IPS-NIHi11 (cell line): ENCODE measurements at places on chromosomes 7 and 10.
A peak's percentile ranks its signal among the peaks of the same experiment; 100 is the strongest.

DNA sequence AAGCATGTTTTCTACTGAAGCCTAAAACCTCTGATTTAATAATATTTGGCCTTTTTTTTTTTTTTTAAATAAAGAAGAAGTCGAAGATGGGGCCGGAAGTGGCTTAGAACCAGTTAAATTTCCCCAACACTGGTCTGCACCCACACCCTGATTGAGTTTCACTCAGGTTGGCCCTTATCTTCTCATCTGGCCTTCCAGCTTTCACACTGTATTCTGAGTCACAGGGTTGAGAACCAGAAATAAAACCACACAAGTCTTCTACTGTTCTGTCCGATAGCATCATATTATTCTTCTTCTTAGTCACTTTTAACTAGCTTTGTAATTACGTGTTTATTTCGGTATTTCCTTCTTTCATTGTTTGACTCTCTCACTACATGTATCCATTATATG, 9.9 kb downstream of the ZNF365 start:
- DNase-seq: no peak

DNA sequence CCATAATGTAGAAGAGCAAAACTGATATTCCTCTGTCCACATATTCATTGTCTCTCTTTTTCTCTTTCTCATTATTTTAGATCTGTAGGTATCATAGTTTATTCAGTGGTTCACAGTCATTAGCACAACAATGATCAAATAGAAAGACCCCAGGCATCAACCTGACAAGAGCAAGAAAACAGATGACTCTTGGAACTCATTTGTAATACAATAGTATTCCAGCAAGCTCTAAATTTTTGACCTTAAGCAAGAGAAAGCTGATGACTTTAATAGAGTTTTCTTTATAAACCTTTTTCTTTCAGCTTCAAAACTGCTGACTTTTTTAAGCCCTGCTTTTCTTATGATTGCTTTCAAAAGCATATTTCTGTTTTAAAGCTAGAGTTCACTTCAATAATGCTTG, 507.5 kb upstream of the SORCS1 start:
- no peak for DNase-seq

GRCh38 chr10:116232613-116233012, 40.4 kb downstream of the GFRA1 start:
- no peak for DNase-seq

DNA sequence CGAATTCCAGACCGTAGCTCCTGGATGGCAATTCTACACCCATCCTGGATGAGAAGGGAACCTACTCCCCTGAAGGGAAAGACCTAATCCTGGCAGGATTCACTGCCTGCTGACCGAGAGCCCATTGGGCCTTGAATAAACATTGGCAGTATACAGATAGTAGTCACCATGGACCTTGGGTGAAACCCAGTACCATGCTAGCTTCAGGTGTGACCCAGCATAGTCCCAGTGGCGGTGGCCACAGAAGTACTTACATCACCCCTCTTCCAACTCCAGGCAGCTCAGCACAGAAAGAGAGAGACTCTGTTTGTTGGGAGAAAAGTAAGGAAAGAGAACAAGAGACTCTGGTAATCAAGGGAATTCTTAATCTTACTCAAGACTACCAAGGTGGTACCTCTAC, 97.2 kb upstream of the SLC13A1 start:
- no peak for DNase-seq

- no peak for DNase-seq
Measured at GRCh38 chr10:48765039-48765438, 80.4 kb downstream of the WDFY4 start.

- DNase-seq: no peak
Measured at GRCh38 chr10:113283189-113283588, 269.7 kb upstream of the HABP2 start.

- DNase-seq: no peak
Measured at GRCh38 chr10:24893127-24893526, 59.3 kb downstream of the PRTFDC1 start.

- peak; percentile 8 for DNase-seq
Measured at GRCh38 chr10:8852546-8852945, 798.1 kb downstream of the GATA3 start.

DNA sequence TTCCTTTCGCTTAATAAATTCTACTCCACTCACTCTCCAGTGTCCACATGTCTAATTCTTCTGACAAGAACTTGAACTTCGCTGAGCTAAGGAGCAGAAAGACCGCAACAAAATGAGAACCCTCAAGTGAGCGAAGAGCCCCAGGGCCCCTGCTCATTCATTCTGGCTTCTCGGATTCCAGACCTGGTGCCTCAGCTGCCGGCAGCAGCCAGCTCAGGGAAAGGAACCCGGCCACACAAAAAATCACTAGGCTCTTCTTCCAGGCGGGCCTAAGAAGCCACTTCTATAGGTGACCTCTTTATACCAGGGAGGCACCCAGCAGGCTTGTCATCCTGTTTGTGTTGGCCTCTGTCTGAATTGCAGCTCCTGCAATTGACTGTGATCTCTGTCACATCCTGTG, 33.3 kb downstream of the OTUD1 start:
- no peak for DNase-seq

DNA sequence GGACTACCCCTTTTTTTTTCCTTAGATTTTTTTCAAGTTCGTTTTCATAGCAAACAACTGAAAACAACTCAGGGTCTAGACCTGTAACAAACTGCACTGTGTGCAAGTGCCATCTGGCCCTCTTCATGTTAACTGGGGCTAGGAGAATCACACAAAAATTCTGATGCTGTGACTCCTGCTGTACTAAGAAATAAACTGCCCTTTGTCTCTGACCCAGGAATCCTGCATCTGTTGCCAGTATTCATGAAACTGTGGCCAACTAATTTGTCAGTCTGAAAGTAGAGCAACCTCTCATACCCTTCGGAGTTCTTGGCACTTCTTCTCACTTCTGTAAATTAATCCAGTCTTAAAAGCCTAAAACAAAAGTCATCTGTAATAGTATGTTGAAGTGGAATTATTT, 218.4 kb upstream of the PCDH15 start:
- peak; percentile 5 for DNase-seq

GRCh38 chr7:144437370-144438191, 34.1 kb upstream of the NOBOX start:
- DNase-seq: peak; percentile 41

GRCh38 chr10:51879238-51879637, 179.8 kb upstream of the CSTF2T start:
- no peak for DNase-seq

GRCh38 chr7:55557666-55558188, 14.6 kb downstream of the VOPP1 start:
- DNase-seq: peak; percentile 53

GRCh38 chr10:31961277-31962074, 32.8 kb upstream of the ARHGAP12 start:
- DNase-seq: no peak

GRCh38 chr10:99329304-99329553, at the start of gene CNNM1:
Gene CNNM1, plus strand, starts transcription at chr10:99329356. Its CDS starts 32 bp downstream, at chr10:99329388.
- DNase-seq: peak; percentile 61

DNA sequence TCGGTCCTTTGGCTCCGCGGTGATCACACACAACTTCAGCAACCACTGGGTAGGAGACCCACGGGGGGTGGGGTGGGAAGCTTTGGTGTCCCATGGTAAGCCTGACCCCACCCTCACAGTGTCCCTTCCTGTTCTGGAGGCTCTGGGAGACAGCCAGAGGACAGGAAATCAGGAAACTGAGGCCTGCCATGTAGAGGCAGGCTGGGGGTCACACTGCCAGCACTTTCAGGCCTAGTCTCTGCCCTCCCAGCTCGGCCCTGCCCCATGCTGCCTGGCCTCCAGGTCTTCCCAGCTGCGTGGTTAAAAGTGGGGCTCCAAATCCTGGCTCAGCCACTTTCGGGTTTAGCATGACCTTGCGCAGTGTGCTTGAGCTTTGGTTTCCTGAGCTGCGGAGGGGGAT, 10.9 kb downstream of the AQP1 start:
- peak; percentile 5 for DNase-seq

- DNase-seq: no peak
Measured at GRCh38 chr10:34343764-34344163, 471.3 kb downstream of the PARD3 start.

DNA sequence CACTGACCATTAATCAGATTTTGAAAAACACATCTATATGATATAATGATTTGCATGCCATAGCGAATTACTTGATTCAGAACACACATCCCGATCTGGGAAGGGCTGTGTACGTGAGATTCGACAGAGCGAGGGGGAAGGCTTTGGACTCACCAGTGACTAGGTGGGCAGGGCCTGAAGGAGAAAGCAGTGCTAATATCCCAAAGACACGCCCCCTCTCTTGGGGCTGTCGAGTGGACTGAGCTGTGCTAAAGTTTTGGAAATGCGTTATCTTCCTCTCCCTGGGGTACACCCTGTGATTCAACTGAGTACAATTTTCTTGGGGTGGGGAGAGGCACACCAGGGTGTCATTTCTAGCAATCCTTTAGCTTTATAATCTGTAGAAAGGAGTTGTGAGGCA, 1.8 kb downstream of the LRRC17 start:
- DNase-seq: peak; percentile 50

GRCh38 chr7:131095346-131095745, 232.3 kb upstream of the MKLN1 start:
- DNase-seq: no peak

DNA sequence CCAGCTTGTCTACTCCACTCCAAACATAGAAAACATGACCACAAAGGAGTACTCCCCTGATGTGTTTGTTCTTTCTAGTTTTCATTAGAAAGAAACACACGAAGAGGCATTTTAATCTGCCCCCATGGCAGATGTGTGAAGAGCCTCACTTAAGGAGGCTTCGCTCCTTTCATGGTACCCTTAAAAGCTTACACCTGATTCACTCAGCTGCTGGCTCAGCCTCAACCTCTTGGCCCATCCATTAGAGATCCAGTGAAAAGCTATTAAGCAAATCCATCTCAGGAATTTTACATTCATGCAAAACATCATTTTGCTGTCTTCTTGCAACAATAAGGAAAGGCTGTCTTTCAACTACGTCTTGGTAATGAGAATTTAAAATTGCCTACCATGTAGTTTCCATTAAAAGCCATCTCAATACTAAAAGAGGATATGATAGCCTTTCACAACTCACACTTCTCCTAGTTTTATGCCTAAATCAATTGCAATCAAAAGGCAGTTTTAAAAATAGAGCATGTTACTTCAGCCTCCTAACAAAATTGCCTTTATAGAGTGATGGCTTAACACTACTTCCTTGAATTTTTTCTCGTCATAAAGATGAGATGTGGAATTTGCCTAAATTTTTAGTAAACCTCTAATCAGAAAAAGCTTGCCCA, 22.7 kb downstream of the MACC1 start:
- no peak for DNase-seq

GRCh38 chr7:17530741-17531421, 232.4 kb downstream of the AHR start:
- DNase-seq: peak; percentile 58

- peak; percentile 89 for DNase-seq
Measured at GRCh38 chr10:43396928-43397624, 11.9 kb downstream of the HNRNPF start.

DNA sequence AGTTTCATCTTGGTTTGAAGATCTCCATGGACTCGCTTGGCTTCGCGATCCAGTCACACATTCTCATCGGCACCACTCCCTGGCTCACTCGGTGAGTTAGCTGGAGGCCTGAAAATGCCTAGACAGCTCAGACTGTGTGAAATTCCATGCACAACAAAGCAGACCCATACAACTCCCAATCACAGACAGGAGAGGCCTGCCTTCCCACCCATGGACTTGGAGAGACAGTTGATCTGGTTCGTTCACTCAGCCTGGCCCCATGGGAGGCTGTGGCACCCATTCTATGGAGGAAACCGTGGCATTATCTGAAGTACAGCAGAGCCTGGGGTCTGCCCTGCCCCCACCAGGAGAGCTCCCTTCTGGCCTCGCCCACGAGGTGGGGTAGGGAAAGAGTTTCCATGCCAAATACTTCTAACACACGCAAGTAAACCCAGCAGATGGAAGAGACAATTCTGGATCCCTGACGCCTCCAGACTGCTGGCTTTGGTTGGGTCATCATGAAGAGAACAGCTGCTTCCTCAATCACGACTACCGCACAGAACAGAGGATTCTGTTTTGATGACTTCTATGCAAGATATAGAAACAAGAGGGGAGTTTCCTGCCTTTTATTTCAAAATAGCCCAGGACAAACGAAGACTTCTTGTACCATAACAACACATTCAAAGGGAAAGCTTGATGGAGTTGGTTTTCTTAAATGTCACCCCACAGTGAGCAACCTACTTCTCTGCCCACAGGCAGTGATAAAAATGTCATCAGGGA, 15.9 kb downstream of the FAM53B start:
- DNase-seq: no peak

DNA sequence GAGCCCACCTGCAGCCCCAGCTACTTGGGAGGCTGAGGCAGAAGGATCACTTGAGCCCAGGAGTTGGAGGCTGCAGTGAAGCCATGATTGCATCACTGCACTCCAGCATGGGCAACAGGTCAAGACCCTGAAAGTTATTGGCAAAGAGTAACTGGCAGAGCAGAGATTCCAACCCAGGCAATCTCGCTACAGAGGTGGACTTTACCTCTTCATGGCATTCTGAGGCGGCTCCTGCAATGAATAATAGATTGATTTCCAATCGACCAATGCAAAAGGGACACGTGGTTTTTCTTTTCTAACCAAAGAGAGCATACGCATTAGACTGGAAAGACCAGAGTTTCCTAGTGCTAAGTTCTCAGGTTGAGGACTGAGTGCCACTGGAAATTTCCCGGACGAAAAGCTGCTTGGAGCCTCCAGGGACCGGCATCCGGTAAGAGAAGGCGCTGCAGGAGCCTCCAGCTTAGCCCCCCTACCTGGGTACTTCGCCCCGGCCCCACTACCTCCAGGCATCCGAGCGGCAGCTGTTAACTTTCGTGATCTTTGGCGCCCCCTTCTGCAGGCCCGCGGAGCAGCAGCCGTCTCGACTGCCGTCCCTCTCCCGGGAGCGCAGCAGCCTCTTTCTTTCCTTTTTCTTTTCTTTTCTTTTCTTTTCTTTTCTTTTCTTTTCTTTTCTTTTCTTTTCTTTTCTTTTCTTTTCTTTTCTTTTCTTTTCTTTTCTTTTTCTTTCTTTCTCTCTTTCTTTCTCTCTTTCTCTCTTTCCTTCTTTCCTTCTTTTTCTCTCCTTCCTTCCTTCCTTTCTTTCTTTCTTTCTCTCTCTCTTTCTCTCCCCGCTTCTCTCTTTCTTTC, 4.1 kb downstream of the MBLAC1 start:
- DNase-seq: peak; percentile 88

DNA sequence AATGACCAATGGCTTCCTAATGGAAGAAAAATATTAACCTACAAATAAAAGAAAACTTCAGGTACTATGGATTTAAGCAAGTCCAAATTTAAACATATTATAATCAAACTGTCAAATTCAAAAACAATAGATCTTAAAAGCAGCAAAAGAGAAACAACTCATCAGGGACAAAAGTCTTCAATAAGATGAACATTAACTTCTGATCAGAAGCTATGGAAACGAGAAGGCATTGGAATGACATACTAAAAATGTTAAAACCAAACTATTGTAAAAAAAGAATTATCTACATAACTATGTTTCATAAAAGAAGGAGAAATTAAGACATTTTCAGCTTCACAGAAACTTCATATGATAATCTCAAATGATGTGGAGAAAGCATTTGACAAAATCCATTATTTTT, 334.7 kb downstream of the ANKRD7 start:
- no peak for DNase-seq

- DNase-seq: no peak
Measured at GRCh38 chr10:124453960-124454610, 4.2 kb upstream of the NKX1-2 start.
